ENCODE measurements at places on chromosomes 1 and 21.

DNA sequence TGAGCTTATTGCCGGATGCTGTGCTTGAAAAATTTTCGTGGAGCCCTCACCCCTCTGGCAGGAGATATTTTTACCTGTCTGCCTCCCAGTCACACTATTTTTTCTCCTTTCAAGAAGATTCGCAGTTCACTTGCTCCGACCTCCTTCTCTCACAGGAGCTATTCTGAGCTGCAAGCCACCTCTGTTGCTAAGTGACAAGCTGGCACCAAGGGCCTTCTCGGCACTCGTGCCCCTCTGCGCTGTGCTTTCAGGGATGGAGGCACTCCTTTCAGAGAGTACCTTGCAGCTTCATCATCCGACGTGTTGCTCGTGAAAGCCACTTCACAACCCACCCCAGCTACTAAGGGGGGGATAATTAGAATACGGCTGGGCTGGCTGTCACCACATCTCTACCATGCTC, 11.6 kb downstream of the SLC6A17 start:
- no peak for DNase-seq

GRCh38 chr1:36824390-36824861, 209.9 kb downstream of the GRIK3 start:
- DNase-seq = no peak

DNA sequence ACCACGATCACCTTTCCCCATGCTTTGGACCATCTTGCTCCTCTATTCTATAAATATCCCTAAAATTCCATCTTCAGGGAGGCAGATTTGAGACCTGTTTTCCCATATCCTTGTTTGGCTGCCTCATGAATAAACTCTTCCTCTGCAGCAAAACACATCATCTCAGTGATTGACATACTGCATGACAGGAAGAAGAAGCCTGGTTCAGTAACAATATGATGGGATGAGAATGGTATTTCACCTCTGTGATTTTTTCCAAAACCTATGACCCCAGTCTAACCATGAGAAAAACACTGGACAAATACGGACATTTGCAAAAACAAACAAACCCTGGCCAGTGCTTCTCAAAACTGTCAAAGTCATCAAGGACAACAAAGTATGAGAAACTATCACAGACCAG, 53.8 kb upstream of the ZSWIM5 start:
- DNase-seq = no peak

DNA sequence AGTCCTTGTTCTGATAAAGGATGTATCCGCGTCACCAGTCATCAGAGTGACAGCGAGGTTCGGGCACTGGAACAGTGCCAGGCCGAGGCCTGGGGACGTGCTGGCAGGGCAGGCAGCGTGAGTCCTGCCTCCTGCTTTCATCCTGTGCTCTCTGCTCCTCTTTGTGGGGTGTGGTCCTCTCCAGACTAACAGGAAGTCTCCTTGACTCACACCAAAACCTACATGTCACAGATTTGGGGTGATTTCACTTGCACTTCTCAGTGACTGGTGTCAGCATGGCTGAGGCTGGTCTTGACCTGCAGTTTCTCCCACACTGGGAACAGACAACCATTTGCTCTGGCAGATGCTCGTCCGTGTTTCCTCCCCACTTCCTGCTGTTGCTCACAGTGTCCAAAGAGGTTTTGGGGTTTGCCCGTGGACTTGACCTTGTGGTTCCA, 8.8 kb upstream of the NLRP3 start:
- peak; percentile 42 for DNase-seq

DNA sequence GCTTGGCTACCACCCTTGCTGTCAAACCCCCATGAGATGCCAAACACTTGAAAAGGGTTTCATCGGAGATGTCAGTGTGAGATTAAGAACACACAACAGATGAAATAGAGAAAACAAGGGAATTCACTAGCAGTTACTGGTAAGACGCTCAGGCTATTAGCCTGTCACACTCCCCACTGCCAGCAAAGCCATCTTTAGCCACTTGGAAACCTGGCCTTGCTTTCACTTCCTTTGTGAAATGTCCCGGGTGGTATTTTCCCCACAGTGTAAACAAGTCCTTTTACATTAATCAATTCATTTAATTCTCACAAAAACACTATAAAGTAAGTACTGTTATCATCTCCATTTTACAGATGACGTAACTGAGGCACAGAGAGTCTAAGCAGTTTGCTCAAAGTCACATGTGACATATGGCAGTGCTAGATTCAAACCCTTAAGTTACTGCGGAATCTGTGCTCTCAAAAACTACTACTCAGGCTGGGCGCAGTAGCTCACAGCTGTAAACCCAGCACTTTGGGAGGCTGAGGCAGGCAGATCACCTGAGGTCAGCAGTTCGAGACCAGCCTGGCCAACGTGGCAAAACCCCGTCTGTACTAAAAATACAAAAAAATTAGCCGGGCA, 32.7 kb upstream of the KHDRBS1 start:
- DNase-seq = no peak

DNA sequence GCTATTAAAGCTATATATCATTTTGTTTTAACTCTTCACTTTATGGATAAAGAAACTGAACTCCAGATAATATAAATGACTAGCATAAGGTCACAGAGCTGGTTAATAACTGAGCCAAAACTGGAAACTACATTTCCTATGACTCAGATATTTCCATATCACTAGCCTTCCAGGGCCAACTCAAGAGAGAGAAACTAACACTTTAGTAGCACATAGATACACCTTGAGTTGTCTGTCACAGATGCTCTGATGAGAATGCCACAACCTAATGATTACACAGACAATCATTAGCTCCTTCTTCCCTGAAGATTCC, 40.7 kb downstream of the NME7 start:
- DNase-seq = no peak

Data from stimulated activated CD8-positive, alpha-beta memory T cell treated with anti-CD3 and anti-CD28 coated beads, Interleukin-4, amount 100 ng/mL, for 4 hours (primary cell).